ENCODE measurements at places on chromosomes 1 and 21.
A peak's percentile ranks its signal among the peaks of the same experiment; 100 is the strongest.

DNA sequence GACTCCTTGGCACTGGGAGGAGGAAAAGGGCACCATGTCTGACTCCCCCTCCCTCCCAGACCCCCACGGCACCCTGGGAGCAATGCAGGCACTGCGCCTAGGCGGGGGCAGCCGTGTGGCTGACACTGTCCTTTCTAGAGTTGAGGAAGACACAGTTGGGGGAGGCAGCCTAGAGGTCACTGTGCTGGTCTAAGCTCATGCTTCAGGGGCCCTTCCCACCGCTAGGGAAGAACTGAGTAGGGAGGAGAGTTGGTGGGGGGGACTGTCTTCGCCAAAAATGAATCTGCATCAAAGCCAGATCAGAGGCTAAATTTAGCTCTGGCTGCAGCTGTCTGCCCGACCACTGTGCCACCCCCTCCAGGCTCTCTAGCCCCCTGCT, 3.4 kb downstream of the SEMA6C start:
- no peak for DNase-seq

DNA sequence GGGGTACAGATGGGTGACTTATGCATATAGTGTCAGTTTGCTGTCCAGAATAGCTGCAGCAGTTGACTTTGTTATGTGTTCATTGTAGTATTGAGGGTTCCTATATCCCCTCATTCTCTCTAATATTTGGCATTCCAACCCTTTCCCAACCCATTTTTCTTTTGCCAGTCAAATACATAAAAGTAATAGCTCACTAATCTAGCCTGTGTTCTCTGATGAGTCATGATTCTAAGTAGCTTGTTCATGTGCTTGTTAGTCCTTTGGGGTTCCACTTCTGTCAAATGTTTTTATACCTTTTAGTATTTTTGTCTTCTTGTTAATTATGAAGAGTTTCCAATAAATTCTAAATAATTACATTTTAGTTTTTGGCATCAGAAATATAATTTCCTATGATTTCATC, 99.2 kb upstream of the MROH9 start:
- DNase-seq = no peak

DNA sequence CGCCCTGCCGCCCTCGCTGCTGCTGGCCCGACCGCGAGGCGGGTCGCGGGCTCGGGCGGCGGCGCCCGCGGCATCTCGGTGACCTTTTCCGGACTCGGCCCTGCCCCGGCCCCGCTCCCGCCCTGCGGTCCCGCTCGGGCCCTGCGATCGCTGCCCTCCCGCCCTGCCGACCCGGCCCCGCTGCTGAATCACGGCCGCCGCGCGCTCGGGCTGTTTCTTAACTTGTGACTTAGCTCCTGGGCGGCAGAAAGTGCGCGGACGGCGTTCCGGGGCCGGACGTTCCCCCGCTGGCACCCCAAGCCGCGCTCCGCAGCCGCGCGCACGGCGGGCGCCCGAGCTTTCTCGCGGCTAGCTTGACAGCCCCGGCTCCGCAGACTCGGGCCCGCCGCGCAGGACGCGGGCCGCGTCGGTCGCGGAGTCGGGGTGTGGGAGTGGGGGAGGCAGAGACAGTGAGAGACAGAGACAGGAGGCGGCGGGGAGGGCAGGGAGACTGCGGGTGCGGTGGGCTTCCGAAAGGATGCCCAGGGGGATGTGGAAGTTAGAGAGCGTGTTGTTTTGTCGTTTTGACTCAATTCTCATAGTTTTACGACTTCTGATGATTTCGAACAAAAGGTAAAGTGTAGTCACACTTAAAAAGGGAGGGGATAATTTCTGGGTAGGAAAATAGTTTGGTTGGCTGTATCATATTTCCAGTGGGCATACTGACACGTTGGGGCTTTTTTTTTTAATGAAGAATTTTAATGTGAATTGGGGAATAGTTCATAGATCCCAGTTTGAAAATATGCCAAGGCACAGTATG, 49.8 kb downstream of the PRDM2 start:
- DNase-seq = peak; percentile 42

GRCh38 chr1:157162345-157162744, 24.1 kb upstream of the ETV3 start:
- DNase-seq = no peak

DNA sequence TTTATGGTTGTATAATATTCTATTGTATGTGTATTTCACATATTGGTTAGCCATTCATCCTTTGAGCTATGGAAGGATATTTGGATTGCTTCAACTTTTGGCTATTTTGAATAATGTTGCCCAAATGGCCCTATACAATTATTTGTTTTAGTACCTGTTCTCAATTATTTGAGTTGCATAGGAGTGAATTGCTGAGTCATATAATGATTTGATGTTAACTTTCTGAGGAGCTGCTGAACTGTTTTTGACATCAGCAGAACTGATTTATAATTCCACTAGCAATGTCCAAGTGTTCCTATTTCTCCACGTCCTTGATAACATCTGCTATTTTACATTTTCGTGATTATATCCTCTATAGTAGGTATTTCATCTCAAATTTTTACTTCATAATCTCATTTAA, 839.9 kb downstream of the KCNT2 start:
- no peak for DNase-seq

- DNase-seq = no peak
Observed at GRCh38 chr1:54984131-54984842, 3.9 kb downstream of the TMEM61 start.

- DNase-seq = no peak
Observed at GRCh38 chr1:4711416-4712275, 57.2 kb downstream of the AJAP1 start.

GRCh38 chr1:19452221-19452663, 33.1 kb downstream of the CAPZB start:
- DNase-seq = no peak

- no peak for DNase-seq
Observed at GRCh38 chr1:175380521-175381300, 188.1 kb upstream of the KIAA0040 start.

- DNase-seq = no peak
Observed at GRCh38 chr1:203539831-203540546, 46.0 kb downstream of the OPTC start.

DNA sequence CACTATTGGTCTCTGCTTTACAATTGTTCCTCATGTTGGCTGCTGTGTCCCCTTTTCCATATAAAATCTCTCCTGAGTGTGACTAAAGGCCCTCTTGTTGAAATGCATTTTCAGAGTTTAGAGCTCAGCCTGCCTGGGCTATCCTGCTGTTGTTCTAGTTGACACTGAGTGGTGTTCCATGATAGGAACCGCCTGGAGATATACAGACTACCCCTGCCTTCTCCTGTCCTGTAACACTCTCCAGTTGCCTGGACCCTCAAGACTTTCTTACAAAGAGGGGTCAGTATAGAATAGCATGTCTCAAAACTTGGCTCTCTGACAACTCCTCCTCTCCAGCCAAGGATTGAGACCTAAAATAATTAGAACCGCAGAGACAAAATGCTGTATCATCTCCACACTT, 152.0 kb upstream of the POU3F1 start:
- DNase-seq = peak; percentile 80

GRCh38 chr1:33273961-33274371, 17.7 kb downstream of the ZNF362 start:
- no peak for DNase-seq

DNA sequence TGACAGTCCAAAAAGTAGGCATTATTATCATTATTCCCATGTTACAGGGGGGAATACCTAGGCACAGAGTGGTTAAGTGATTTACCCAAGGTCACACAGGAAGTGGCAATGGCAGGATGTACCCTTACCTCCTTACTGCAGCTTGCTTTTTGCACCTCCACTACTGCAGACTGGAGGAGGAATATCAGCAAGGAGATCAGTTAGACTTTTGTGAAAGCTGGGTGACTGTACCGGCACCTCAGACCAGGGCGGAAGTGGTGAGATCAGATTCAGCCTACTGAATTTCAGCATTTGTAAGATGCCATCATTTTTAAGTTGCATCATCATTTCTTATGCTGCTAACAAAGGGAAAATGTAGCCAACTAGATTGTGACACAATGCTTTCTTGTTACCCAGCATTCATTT, 4.5 kb downstream of the ADARB1 start:
- DNase-seq = no peak
